Stomach (tissue), 19 donors: ENCODE measurements at places on chromosomes 2 and 18. TPM values are rescaled to one million over a fixed set of nuclear protein-coding genes. Genes with fewer than 3 reads are reported as not detected.
A peak's percentile ranks its signal among the peaks of the same experiment; 100 is the strongest.

ARHGEF4 gene
- 14.0 TPM for total RNA-seq

GRCh38 chr2:225056330-225057073, 14.2 kb upstream of the DOCK10 start:
- no peak overlapping the region for H3K4me3 ChIP-seq
- no peaks in the 10 kb centered on the region for H3K4me1 ChIP-seq
- DNase-seq: no peak
- H3K27me3 ChIP-seq: no peaks in the 10 kb centered on the region
- H3K36me3 ChIP-seq: no peaks in the 10 kb centered on the region

CNDP1 gene
- 0.72 TPM for total RNA-seq

DNA sequence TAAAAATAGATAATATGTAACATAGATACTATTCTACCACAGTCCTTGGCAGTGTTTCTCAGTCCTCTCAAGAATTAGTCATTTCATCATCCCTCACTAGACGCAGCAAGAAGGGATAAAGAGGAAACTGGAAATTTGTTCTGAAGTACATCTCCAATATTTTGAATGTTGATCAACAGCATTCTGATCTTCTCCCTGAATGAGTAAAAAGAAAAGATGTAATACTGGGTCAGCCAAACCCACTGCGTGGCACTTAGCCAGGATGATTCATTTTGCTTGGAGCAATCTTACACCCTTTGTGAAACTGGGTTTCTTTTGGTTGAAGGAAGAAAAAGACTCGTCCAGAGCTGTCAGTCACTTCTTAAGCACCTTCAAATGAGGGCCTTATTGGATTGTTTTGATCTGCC, 54.1 kb downstream of the TAF1B start:
- H3K4me1 ChIP-seq: peaks cover 31% of the 10 kb centered on the region
- H3K27ac ChIP-seq: peak overlapping the region; percentile 44
- peak; percentile 64 for DNase-seq
- no peaks in the 10 kb centered on the region for H3K27me3 ChIP-seq

ARHGAP25 gene
- 17.1 TPM for total RNA-seq

DNA sequence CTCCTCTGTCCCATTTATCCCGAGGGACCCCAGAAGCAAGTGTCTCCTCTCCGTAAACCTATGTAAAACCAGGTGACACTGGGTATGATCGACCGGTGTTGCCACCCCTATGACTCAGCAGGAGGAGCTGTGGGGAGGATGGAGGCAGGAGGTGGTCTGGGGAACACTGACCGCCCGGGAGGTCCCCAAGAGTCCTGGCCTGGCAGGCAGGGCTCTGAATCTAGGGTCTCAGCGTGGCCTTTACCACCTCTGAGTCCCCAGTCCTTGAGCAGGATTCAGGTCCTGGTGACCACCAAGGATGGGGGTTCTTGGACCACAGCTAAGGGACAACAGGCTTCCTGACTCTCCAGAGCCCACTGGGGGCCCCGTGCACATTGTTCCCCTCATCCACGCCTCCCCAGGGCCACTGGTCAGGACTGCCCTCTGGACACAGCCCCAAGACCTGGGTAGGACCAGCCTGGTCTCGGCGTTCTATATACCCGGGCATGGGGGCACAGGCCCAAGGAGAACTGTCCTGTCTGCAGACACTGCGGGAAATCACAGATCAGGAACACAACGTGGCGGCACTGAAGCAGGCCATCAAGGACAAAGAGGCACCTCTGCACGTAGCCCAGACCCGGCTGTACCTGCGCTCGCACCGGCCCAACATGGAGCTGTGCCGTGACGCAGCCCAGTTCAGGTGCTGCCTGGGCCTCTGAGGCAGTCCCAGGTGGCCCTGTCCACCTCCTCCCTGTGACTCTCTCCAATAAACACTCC, 4.0 kb downstream of the TEKT4 start:
- H3K4me1 ChIP-seq: peaks cover 12% of the 10 kb centered on the region
- DNase-seq: no peak

GRCh38 chr2:198471291-198471690, 666.9 kb downstream of the PLCL1 start:
- no peak overlapping the region for H3K4me3 ChIP-seq
- H3K27ac ChIP-seq: no peak overlapping the region
- no peaks in the 10 kb centered on the region for H3K36me3 ChIP-seq
- H3K27me3 ChIP-seq: no peaks in the 10 kb centered on the region
- DNase-seq: no peak

GRCh38 chr18:41655074-41655473, 300.0 kb upstream of the PIK3C3 start:
- H3K4me1 ChIP-seq: no peaks in the 10 kb centered on the region
- H3K36me3 ChIP-seq: no peaks in the 10 kb centered on the region
- no peak overlapping the region for H3K4me3 ChIP-seq
- no peak overlapping the region for H3K27ac ChIP-seq
- no peak for DNase-seq

GCA gene
- 10.1 TPM for total RNA-seq

AGPS gene
- total RNA-seq: 8.2 TPM

DNMT3A gene
- 6.4 TPM for total RNA-seq
